ENCODE measurements at places on chromosomes 5 and 9.

- no peak for ATAC-seq
- H3K27me3 ChIP-seq: no peaks in the 10 kb centered on the region
Observed at GRCh38 chr5:97102010-97102470, 40.4 kb downstream of the LIX1 start.

- no peaks in the 10 kb centered on the region for H3K4me1 ChIP-seq
- H3K4me3 ChIP-seq: no peak overlapping the region
- no peak overlapping the region for H3K27ac ChIP-seq
- H3K36me3 ChIP-seq: no peaks in the 10 kb centered on the region
Observed at GRCh38 chr9:18233311-18233710, 240.6 kb upstream of the ADAMTSL1 start.

GRCh38 chr9:107386396-107386795 lies 103.2 kb downstream of the KLF4 start:
- ATAC-seq: no peak
- no peaks in the 10 kb centered on the region for H3K36me3 ChIP-seq
- H3K27me3 ChIP-seq: no peaks in the 10 kb centered on the region
- H3K4me1 ChIP-seq: no peaks in the 10 kb centered on the region
- H3K4me3 ChIP-seq: no peak overlapping the region
- no peak overlapping the region for H3K27ac ChIP-seq

DNA sequence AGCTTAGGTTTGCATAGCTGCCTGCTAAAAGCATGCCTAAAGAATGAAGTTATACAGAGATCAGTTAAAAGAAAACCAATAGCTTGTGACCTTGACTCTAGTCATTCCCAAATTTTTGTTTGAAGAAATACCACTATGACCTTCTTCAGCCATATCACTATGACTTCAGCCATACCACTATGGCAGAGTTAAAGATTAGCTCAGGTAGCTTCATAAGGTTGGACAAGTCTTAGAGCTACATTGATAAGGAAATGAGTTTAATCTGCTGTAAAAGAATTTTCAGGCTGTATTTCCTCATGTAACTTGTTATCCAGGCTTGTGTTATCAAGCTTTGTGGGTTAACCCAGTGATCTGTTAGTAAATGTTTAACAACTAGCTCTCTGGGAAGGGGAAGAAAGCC lies 30.7 kb downstream of the C6 start:
- no peaks in the 10 kb centered on the region for H3K36me3 ChIP-seq
- ATAC-seq: no peak
- no peak overlapping the region for H3K4me3 ChIP-seq
- H3K27me3 ChIP-seq: no peaks in the 10 kb centered on the region
- no peaks in the 10 kb centered on the region for H3K4me1 ChIP-seq
- no peak overlapping the region for H3K27ac ChIP-seq

- no peaks in the 10 kb centered on the region for H3K36me3 ChIP-seq
- H3K27ac ChIP-seq: no peak overlapping the region
- ATAC-seq: no peak
- no peaks in the 10 kb centered on the region for H3K27me3 ChIP-seq
- no peak overlapping the region for H3K4me3 ChIP-seq
Observed at GRCh38 chr5:9922719-9923118, 292.6 kb upstream of the TAS2R1 start.

DNA sequence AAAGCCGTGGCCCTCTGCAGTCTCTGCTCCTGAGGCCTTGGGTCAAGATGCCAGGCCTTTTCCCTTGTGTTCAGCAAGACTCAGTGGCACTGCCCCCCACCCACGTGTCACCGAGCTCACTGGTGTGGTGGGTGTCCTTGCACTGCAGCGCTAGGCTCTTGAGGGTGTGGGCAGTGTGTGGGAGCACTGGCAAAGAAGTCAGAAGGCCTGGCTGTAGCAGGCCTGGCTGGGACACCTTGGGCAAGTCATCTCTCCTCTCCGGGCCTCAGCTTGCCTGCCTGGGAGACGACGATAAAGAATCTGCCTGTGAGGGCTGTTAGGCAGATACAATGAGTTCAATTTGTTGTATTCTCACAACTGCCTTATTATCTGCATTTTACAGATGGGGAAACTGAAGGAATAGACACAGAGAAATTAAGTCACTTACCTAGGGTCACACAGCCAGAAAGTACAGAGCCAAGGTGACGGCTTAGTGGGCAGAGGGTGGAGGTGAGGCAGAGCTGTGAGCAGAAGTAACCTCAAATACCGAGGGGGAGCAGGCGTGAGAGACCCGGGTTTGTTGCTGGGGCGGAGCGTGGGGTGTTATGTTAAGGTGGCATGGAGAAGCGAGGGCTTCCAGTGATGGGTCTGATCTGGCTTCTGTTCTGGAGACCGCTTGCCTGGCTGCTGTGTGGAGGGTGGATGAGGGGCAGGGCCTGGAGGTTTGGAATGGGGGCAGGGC lies 1.4 kb downstream of the TSPAN17 start:
- no peak overlapping the region for H3K27ac ChIP-seq
- peak overlapping the region; percentile 65 for H3K4me3 ChIP-seq
- no peak for ATAC-seq
- H3K36me3 ChIP-seq: no peaks in the 10 kb centered on the region
- no peaks in the 10 kb centered on the region for H3K27me3 ChIP-seq

DNA sequence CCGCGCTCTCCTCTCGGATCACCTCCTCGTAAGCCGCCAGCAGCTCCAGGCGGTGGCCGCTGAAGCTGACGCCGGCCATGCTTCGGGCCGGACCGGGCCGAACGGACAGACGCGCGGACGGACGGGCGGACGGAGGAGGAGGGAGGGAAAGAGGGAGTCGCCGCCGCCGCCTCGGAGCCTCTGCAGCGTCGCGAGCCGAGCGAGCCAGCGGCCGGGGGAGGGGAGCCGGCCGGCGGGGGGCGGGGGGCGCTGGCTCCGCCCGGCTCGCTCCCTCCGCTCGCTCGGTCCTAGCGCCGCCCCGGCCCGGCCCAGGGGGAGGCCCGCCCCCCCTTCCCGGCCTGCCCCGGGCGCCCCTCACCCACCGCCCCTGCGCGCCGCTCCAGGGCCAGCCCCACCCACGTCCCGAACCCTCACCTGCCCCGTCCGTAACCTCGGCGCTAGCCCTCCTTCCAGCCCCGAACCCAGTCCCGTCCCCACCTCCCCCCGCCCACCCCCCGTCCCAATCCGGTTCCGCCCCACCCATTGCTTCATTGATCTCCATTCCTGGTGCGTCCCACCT lies at the start of gene DBN1:
DBN1 (minus strand) TSS at position 192 of the 559 bp plus-strand sequence; CDS start at position 79, 113 bp downstream.
- no peaks in the 10 kb centered on the region for H3K36me3 ChIP-seq
- peak within 1 kb of the TSS; percentile 57 for H3K4me3 ChIP-seq
- H3K4me1 ChIP-seq: peaks cover 96% of the 10 kb centered on the region
- peak; percentile 65 for ATAC-seq
- no peaks in the 10 kb centered on the region for H3K27me3 ChIP-seq

GRCh38 chr5:14267991-14268708 lies 125.0 kb downstream of the TRIO start:
- peaks cover 92% of the 10 kb centered on the region for H3K4me1 ChIP-seq
- ATAC-seq: peak; percentile 14
- H3K27me3 ChIP-seq: no peaks in the 10 kb centered on the region
- peak overlapping the region; percentile 75 for H3K27ac ChIP-seq

DNA sequence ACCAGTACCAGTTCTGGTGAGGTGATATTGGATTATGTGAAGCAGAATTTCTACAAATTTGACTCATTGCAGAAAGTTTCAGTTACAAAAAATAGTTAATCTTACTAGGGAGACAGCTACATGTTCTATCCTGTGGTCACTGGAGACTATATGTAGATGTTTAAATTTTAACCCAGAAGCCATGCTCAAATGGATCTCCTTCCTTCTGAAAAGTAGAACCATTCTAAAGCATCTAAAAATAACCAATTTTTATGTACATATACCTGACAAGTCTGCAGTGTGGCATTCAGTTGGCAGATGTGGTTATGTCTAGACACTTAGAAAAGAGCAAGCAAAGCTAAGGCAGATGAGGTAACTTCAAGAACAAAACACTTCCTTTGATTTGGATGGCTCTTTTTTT lies 65.5 kb upstream of the POU4F3 start:
- ATAC-seq: no peak
- no peaks in the 10 kb centered on the region for H3K4me1 ChIP-seq

- no peak overlapping the region for H3K4me3 ChIP-seq
- no peaks in the 10 kb centered on the region for H3K4me1 ChIP-seq
Observed at GRCh38 chr5:32479096-32479495, 34.6 kb upstream of the ZFR start.

GRCh38 chr9:98790842-98791607 lies 5.3 kb downstream of the ANKS6 start:
- no peak overlapping the region for H3K27ac ChIP-seq
- H3K4me3 ChIP-seq: no peak overlapping the region
- H3K27me3 ChIP-seq: no peaks in the 10 kb centered on the region
- ATAC-seq: peak; percentile 95

DNA sequence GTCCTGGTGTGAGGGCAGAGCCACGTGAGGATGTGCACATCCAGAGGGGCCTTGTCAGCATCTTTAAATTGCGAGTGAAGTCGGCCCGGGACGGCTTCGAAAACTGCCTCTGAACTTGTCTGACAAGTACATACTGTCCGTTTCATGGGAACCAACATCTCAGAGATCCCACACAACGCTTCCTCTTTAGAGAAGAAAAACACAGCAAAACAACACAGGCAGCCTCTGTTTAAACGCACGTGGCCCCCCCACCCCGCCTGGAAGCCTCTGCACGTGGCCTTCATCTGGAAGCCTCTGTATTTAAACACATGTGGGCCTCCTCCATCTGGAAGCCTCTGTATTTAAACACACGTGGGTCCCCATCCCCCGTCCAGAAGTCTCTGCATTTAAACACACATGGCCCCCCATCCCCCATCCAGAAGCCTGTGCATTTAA lies 29.2 kb downstream of the CEP72 start:
- no peak overlapping the region for H3K4me3 ChIP-seq
- peaks cover 68% of the 10 kb centered on the region for H3K36me3 ChIP-seq
- no peaks in the 10 kb centered on the region for H3K27me3 ChIP-seq
- H3K4me1 ChIP-seq: no peaks in the 10 kb centered on the region

GRCh38 chr9:130288393-130288792 lies 22.8 kb downstream of the HMCN2 start:
- ATAC-seq: no peak
- no peaks in the 10 kb centered on the region for H3K36me3 ChIP-seq

DNA sequence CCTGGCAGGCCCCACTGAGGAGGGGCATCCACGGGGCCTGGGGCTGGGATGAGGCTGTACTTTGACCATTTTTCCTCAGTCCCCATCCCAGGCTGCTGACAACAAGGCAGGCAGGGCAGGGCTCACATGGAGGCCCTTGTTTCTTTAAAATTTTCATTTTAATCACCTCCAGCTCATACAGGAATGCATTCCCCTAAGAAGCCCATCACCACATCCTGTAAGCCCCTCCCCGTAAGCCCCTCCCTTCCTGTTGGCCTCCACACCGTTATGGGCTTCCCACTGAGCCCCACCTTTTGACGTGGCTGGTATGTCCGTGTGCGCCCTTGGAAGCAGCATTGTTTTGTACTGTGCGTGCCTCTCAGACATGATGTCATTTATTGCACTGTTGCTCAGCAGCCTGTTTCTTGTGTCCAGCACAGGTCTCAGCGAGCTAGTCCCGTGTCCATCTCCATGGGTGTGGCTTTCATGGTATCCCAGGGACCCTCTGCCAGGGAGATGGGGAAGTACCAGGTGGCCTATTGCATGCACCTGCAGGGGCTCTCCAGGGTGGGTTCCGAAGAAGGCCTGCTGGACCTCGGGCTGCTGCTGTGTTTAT lies 22.4 kb downstream of the PHF2 start:
- no peak overlapping the region for H3K27ac ChIP-seq
- no peaks in the 10 kb centered on the region for H3K36me3 ChIP-seq
- peak; percentile 65 for ATAC-seq
- no peak overlapping the region for H3K4me3 ChIP-seq

GRCh38 chr9:33377089-33377715 lies 25.2 kb downstream of the AQP7 start:
- H3K4me1 ChIP-seq: no peaks in the 10 kb centered on the region
- H3K27ac ChIP-seq: no peak overlapping the region
- no peak for ATAC-seq
- H3K4me3 ChIP-seq: no peak overlapping the region
- H3K27me3 ChIP-seq: no peaks in the 10 kb centered on the region
- peaks cover 4% of the 10 kb centered on the region for H3K36me3 ChIP-seq

DNA sequence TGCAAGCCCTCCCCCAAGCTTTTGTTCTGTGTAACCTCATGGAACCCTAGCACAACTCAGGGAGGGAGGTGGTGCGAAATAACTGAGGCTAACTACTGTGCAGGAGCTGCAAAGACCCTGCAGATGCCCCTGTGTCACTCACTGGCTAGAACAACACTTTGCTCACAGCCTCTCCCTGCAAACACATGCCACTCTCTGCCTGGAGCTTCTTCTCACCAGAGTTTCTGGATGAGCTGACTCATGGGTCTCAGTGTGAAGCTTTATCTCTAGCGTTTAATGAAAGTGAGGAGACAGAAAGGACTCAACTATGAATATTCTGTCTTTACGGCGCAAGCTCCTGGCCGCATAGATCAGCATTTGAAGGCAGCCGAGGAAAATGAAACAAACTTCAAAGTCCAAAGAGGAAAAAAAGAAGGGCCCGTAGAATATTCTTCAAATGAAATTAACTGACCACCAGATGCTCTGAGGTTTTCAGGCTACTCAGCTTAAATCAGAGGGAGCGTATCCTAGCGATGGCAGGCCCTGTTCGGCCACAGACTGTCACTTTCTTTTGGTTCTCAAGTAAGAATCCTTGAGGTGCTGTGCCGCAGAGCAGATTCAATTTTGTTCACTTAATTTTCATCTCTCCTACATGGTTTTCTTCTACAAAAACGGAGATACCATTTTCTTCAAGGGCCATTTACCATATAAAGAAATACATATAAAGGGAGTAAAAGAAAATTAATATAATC lies 77.7 kb upstream of the TAS2R1 start:
- no peak overlapping the region for H3K27ac ChIP-seq
- no peaks in the 10 kb centered on the region for H3K27me3 ChIP-seq
- H3K4me3 ChIP-seq: no peak overlapping the region
- no peaks in the 10 kb centered on the region for H3K4me1 ChIP-seq

- peaks cover 9% of the 10 kb centered on the region for H3K27me3 ChIP-seq
- H3K4me1 ChIP-seq: no peaks in the 10 kb centered on the region
- ATAC-seq: no peak
- no peaks in the 10 kb centered on the region for H3K36me3 ChIP-seq
Observed at GRCh38 chr5:166330036-166330435, 1961.4 kb upstream of the WWC1 start.

Data from gastroesophageal sphincter (tissue), 4 donors.